ENCODE measurements at places on chromosomes 12 and 14.

DNA sequence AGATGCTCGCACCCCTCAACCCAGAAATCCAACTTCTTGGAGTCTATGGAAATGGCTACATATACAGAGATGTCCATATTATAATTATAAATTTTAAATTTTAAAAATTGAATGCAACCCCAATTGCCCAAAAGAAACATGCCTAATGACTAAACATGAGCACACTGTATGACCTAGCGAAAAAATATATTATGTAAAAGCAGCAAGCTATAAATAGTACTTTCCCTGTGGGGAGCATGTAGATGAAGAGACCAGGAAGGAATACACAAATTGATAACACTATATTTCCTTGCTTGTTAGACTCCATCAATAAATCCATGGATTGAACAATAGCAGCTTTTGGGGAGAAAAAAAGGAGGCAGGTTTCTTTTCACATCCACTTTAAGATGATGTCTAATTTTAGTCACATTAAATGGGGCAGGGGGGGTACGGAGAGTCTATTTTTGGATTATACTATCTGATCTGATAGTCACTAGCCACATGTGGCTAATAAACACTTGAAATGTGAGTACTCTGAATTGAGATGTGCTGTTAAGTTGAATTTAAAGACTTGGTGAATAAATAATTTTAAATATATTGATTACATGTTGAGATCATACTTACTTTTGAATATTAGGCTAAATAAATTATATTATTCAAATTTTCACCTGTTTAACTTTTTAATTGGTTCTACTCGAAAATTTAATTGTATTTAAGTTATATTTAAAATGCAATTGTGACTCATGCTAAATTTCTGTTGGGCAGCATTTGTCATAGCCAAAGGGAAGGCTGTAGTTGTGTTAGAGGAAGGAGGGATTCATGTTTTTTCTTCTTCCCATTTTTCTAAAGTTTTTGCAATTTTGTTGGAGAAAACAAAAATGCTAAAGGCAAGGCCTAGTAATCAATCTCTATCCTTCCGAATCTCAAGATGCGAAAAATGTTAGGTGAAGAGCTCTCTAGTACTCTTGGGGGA, 17.5 kb downstream of the MAX start:
- DNase-seq: no peak

- DNase-seq: no peak
Measured at GRCh38 chr12:21992823-21993222, 51.6 kb upstream of the ABCC9 start.

DNA sequence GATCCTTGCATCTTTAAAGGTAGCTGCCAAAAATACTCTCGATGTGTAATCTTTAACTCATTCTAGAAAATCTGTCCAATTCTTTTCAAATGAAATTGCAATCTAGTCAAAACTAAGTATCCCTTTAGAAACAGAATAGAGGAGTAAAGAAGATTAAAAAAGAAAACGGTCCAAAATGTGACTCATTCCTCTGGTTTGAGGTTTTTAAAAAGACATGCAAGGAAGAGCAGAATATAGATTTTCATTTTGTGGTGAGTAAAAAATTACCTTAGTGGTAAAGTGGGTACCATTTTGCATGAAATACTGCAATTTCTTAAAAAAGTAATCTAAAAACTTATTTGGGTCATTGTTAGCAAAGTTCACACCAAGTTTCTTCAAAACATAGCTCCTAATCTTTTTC, 108.4 kb downstream of the BRMS1L start:
- no peak for DNase-seq

DNA sequence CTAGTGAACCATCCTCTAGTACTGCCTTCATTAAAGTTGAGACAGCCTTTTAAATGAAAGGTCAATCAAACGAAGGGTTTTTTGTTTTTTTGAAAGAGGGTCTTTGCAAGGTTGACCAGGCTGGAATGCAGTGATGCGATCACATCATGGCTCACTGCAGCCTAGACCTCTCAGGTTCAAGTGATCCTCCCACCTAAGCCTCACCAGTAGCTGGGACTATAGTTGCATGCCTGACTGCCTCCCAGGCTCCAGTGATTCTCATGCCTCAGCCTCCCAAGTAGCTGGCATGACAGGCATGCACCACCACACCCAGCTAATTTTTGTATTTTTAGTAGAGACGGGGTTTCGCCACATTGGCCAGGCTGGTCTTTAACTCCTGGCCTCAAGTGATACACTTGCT, 114.6 kb upstream of the SINHCAF start:
- DNase-seq: no peak

DNA sequence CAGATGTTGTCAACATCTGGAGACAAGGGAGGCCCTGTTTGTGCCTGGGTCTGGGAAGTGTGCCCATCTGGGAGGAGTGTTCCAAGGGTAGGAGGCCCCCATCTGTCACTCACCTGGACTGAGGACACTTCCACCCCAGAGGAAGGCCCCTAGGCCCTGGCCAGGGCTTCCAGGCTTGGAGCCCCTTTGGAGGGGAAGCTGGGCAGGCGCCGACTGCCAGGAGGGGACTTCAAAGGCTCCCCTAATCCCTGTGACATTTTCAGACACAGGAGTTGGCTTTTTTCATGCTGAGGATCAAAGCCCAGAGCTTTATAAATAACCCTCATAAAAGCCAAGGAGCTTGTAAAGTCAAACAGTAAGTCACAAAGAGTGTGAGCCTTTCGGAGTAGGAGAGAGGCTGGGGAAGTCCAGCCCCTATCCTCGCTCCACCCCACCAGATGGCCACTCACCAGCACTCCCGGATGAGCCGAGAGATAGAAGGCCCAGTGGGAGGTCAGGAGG, 17.6 kb upstream of the FAM222A start:
- no peak for DNase-seq

GRCh38 chr12:55188573-55188972, 32.3 kb upstream of the OR10A7 start:
- DNase-seq: no peak

- DNase-seq: no peak
Measured at GRCh38 chr12:85679296-85679695, 156.9 kb downstream of the RASSF9 start.

GRCh38 chr12:75783093-75783877, 248.3 kb downstream of the PHLDA1 start:
- no peak for DNase-seq

- peak; percentile 92 for DNase-seq
Measured at GRCh38 chr14:93431036-93431670, 414 bp downstream of the UNC79 start.

DNA sequence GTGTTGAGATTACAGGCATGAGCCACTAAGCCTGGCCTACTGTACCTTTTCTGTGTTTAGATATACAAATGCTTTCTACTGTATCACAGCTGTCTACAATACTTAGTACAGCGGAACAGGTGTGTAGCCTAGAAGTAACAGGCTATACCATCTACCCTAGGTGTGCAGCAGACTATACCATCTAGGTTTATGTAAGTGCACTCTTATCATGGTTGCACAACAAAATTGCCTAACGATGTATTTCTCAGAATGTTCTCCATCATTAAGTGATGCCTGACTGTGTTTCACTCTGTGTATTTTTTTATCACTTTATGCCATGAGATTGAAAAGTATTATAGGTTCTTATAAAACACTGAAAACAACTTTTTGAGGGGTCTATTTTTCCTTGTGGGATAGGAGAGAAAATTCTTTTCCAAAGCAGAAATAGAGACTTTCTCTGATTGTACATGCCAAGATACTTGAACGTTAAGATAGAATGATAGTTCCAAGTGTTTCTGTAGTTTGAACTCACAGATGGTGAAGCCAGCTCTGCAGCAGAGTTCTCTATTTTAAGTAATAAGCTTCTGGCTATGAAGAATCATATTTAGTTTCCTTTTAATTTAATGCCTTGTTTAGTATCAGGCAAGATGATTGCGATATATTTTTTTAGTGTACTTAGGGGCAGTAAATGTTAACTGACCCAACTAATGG, 17.0 kb downstream of the TMPRSS12 start:
- DNase-seq: no peak

DNA sequence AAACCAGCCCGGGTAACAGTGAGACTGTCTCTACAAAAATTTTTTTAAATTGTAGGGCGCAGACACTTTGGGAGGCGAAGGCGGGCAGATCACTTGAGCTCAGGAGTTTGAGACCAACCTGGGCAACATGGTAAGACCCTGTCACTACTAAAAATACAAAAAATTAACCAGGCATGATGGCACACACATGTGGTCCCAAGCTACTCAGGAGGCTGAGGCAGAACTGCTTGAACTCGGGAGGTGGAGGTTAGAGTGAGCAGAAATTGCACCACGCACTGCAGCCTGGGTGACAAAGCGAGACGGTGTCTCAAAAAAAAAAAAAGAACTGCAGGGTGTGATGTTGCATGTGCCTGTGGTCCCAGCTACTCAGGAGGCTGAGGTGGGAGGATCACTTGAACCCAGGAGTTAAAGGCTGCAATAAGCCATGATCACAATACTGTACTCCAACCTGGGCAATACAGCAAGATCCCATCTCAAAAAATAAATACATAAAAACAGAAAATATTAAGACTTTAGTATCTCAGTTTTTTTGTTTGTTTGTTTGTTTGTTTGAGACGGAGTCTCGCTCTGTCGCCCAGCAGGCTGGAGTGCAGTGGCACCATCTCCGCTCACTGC, 16.9 kb downstream of the ATXN2 start:
- DNase-seq: no peak

DNA sequence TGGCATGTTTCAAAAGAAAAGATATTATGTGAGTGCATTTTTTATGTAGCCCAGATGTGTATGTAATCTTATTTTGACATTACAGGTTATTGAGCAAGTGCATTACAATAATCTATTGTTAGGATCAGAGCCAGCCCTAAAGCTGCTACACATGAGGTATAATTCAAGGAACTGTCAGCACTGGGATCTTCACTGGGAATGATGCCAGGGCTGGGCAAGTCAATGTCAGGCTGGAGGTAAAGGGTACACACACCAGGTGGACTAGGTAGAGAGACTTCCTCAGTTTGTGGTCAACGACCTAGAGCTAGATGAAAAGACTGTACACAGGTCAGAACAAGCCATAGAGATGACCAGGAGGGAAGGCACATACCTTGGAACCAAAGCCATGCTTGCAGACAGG, 15.4 kb downstream of the TRIM9 start:
- DNase-seq: peak; percentile 47

DNA sequence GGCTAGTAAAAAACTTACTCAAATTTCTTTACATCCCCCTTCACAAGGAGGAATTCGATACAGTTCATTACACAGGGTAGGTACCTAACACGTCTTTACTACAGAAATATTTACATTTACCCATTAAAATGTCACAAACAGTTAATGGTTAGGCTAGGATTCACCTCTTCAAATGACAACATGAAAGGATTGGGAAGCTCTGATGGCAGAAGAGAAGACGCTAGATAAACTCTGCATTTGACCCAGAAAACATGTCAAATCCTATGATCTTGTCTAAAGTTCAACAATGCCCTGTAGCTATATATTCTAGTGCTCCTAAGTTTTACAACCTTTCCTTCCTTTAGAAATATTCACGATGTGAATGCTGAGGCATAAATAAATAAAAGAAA, 64.8 kb downstream of the DENND5B start:
- no peak for DNase-seq

DNA sequence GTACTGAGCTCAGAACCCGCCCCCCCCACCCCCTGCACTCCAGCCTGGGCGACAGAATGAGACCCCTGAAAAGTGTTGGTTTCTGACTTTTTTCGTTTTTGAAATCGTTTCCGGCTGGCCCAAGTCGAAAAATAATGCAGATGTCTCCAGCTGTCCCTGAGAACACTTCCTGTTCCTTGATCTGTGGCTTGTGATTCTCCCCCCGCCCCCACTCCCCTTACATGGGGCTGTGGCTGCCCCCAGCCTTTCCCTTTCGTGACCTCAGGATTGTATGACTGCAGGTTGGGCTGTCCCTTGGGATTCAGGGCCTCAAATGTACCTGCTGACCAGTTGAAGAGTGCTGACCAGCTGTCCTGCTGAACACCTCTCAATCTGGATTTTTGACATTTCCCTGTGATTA, 34.1 kb downstream of the NOC4L start:
- DNase-seq: no peak

DNA sequence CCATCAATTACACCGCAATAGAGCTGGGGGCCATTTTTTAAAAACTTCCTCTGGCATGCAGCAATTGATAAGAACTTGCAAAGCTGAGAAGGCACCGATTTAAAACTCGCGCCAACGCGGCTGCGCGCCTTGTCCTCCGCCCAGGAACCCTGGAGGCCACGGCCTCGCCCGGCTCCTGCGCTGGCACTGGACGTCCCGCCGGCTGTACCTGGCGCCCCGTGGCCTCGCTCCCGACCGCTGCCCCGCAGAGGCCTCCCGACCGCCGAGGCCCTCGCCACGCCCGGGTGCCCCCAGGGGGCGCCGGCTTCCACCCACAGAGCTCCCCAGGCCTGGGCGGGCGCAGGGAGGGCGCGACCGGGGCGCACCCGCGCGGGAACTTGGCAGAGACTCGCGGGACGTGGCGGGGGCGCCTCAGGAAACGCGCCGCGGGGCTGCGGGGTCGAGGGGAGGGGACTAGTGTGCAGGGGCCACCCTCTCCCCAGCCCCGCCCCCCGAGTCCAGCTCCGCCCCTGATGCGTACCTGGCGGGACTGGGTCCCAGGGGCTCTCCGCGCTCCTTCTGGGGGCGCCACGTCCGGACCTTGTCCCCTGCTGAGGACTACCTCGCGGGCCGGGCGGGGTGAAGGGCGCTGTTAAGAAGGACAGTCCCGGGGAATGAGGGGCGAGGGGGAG, 65.7 kb downstream of the TNFAIP2 start:
- DNase-seq: no peak

DNA sequence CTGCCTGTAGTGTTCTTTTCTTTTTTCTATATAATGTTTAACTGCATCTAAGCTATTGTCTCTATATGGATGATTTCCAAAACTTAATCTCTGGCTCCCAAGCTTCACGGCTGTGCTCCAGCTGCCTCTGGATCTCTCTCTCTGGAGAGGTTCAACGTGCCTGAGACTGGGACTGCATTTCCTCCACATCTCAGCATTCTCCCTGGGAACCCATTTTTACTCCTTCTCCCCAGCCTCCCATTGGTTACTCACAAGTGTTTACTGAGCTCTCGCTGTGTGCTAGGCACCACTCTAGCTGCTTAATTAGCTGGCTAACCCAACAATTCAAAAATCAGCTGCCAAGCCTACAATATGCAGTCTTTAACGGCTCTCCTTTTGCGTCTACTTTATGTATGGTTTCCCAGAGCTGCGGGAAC, 34.7 kb downstream of the FBXL14 start:
- DNase-seq: peak; percentile 79

DNA sequence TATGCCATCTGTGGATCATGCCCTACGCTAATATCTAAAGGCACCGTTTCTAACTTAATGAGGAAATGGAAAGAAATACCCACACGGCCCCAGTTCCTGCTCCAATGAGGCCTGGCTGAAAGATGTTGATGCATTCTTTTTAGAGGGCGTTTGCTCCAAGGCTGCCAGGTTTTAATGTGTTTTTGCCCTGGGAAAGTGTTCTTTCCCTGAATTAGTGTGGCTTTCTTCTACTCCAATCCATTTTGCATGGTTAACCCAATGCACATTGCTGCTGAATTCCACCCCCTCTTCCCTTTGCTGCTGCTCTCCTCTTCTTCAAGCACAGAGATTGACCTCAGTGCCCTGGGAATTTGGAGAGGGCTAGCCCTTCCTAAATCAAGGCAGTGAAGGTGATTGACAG, 1.1 kb downstream of the MYF5 start:
- no peak for DNase-seq

- DNase-seq: no peak
Measured at GRCh38 chr12:58452546-58452945, 467.8 kb downstream of the LRIG3 start.

- peak; percentile 68 for DNase-seq
Measured at GRCh38 chr14:54329082-54329695, 67.6 kb upstream of the CDKN3 start.

Data from NCI-H1105 treated with DMSO at 0.1 percent for 48 hours (cell line).